Activated naive CD8-positive, alpha-beta T cell treated with anti-CD3 and anti-CD28 coated beads for 36 hours (primary cell): ENCODE measurements at places on chromosomes 12 and 14. TPM values are rescaled to one million over a fixed set of nuclear protein-coding genes. Genes with fewer than 3 reads are reported as not detected.

DNA sequence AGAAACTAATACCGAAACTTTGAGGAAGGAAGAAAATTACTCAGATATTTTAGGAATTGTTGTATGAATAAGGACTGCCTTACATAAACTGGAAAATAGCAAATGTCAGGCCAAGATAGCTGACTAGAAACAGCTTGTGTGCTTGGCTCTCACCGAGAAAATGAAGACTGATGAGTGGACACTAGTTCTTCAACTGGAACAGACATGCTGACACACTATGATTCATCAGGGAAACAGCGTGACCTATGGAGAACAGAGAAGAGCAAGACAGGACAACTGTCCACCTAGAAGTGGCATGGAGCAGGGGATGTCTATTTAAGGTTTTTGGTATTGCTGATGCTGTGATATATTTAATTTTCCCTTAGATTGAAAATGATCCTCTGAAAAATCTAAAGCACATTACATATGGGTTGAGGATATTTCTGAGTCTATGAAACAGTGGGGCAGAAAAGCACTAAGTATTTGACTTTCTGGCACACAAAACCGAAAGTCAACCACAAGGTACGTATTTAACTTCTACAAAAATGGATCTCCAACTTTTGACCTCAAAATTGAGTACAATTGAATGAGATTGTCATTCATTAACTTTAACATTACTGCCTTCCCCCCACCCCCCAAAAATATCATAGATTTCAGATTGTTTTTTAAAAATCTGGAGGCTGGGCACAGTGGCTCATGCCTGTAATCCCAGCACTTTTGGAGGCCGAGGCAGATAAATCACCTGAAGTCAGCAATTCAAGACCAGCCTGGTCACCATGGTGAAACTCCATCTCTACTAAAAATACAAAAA lies 863.2 kb downstream of the LRFN5 start:
- no peak overlapping the region for H3K4me3 ChIP-seq
- H3K27me3 ChIP-seq = no peaks in the 10 kb centered on the region
- H3K4me1 ChIP-seq = no peaks in the 10 kb centered on the region
- no peak overlapping the region for H3K27ac ChIP-seq
- no peaks in the 10 kb centered on the region for H3K36me3 ChIP-seq
- no peak for DNase-seq

DNA sequence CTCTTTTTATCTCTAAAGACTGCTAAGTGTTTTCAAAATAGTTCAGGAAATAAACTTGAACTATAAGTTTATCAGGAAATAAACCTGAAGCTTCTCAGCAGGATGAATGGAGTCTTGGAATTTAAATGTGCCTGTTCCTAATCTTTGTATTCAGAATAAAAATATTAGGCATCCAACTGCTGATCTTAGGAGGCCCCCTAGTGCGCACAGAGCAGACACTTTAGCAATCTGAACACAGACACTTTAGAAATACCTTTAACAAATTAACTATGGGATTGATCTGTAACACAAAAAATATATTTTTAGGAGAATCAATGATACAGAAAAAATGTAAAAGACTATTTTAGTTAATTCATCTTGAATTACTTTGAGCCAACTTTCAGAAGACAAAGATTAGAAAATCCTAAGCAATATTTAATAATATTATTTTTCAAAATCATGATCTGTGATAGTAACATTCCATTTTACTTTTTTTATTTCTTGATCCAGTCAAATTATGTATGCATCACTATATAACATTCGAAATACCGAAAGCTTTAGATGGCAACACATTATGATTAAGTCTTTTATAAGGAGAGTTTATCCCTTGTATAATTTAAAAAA lies 80.9 kb downstream of the SLC41A2 start:
- DNase-seq = no peak
- H3K27ac ChIP-seq = no peak overlapping the region
- peaks cover 3% of the 10 kb centered on the region for H3K27me3 ChIP-seq

C1RL gene
- 10.1 TPM for total RNA-seq

- no peaks in the 10 kb centered on the region for H3K4me1 ChIP-seq
- H3K27ac ChIP-seq = no peak overlapping the region
- DNase-seq = no peak
- no peak overlapping the region for H3K4me3 ChIP-seq
- no peaks in the 10 kb centered on the region for H3K36me3 ChIP-seq
Measured at GRCh38 chr12:117528538-117528937, 167.1 kb upstream of the NOS1 start.

CNTN1 gene
- total RNA-seq = not detected

NANOG gene
- total RNA-seq = not detected

- DNase-seq = no peak
- H3K4me3 ChIP-seq = no peak overlapping the region
- no peak overlapping the region for H3K27ac ChIP-seq
Measured at GRCh38 chr12:74906224-74906623, 303.4 kb downstream of the KCNC2 start.

KRT79 gene
- 0.95 TPM for total RNA-seq

HSPB8 gene
- not detected for total RNA-seq

DNA sequence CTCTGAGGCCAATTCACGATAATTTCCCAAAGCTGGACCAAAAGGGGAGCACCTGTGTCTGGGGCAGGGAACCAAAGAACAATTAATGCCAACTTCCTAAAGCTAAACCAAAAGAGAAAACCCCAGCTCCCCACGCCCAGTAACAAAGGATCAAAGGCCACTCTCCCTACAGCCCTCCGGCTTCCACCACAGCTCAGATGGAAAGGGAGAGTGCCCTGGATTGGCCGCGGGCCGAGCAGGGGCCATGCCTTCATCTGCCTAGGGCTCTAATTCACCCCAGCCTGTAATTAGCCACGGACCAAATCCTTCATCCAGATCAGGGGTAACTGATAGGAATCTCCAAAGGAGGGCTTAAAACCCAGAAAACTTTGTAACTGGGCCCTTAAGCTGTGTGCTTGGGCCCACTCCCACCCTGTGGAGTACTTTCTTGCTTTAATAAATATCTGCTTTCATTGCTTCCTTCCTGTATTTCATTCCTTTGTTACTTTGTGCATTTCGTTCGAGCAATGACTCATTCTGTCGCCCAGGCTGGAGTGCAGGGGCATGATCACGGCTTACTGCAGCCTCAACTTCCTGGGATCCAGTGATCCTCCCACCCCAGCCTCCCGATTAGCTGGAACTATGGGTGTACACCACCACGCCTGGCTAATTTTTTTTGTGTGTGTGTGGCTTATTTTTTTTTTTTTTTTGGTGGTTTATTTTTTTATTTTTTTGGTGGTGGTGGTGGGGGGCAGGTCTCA lies 65.5 kb upstream of the PPP4R3A start:
- H3K4me1 ChIP-seq = peaks cover 17% of the 10 kb centered on the region
- H3K36me3 ChIP-seq = no peaks in the 10 kb centered on the region
- H3K27ac ChIP-seq = no peak overlapping the region
- no peak overlapping the region for H3K4me3 ChIP-seq
- DNase-seq = no peak

DNA sequence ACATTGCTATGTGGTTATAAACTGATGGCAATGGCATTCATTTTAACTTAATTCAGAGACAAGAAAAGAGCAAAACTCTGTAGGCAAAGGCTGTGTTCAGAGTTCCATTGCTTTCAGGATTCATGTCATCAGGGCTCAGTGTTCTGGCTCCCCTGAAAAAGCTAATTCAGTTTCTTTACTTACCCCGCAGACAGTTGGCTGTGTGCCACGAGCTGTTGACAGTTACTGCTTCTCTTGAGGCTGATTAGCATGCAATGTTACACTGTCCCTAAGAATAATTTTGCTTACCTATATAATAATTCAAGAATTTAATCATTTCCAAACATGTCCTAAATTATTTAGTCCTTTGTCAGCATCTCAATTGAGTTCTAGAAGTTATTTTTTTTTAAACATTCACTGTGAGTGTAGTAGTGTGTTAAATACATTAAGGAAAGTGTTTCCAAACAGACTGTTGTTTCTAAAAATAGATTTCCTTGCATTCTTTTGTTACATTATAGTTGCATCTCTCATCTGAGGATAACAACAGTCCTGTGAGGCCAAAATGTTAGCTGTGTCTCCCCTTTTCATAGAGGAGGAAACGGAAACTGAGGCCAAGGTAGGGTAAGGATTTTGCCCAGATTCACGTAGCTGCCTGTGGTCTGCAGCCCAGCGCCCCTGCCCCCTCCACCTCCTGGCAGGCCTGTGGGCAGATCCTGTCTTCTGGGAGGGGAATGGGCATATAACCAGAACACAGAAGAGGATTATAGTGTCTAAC lies 98.6 kb downstream of the PELI2 start:
- H3K4me1 ChIP-seq = peaks cover 12% of the 10 kb centered on the region
- H3K27me3 ChIP-seq = no peaks in the 10 kb centered on the region
- H3K36me3 ChIP-seq = no peaks in the 10 kb centered on the region
- no peak overlapping the region for H3K27ac ChIP-seq
